ENCODE measurements at places on chromosomes 4 and X.
A peak's percentile ranks its signal among the peaks of the same experiment; 100 is the strongest.

DNA sequence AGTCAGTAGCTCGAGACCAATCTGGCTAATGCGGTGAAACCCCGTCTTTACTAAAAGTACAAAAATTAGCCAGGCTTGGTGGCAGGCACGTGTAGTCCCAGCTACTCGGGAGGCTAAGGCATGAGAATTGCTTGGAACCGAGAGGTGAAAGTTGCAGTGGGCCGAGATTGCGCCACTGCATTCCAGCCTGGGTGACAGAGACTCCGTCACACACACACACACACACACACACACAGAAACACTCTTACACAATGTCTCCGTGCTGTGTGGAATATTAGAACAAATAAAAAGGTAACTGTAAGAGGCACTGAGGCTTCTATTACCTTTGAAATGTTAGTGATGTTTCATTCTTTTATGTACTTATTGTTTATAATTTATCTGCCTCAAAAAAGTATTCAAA lies 326.6 kb downstream of the GPAT3 start:
- no peak for DNase-seq

GRCh38 chr4:122930862-122931261 lies 8.5 kb upstream of the NUDT6 start:
- DNase-seq: peak; percentile 44

DNA sequence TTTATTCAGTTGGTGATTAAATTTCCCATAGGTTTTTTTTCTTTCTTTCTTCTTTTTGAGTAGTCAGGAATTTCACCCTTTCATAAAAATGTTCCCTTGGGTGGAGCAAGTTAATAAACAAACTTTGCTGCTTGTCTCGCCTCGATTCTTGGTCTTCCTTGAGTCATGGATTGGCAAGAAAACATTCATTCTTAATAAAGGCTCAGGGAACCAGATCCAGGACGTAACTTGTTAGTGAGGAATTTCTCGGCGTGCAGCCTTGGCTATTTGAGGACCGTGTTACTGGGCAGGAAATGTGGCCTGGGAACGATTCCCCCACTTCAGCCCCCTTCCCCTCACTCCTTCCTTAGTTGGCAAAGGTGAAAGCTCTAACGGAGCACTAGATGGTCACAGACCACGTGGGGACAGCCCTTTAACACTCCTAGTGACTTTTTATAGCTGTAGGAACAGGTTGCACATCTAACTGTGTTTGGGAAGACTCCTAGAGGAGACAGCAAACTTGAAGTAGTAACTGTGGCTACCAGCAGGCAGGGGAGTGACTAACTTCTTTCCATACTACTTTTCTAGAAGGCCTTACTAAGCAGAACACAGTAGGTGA lies 106.8 kb downstream of the UCHL1 start:
- DNase-seq: no peak

DNA sequence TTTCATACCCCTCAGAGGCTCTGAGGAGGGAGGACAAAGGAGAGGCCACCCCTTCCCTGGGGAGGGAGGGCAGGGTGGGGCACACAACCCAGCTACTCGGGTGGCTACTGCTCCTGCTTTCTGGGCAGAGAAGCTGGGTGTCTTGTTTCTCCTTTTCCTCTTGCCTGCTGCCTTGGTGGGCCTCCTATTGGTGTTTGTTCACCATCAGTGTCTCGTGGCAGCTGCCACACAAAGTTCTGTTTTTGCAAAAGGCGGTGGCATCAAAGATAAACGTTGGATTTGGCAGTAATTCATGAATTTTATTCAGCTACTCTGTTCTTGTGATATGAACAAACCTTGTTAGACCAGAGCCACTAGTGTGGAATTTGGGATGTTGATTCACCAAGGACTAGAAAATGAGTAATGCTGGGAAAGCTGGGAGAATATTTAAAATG lies 153.0 kb upstream of the SCML1 start:
- no peak for DNase-seq

GRCh38 chr4:8207314-8207713 lies 8.2 kb downstream of the SH3TC1 start:
- DNase-seq: no peak

DNA sequence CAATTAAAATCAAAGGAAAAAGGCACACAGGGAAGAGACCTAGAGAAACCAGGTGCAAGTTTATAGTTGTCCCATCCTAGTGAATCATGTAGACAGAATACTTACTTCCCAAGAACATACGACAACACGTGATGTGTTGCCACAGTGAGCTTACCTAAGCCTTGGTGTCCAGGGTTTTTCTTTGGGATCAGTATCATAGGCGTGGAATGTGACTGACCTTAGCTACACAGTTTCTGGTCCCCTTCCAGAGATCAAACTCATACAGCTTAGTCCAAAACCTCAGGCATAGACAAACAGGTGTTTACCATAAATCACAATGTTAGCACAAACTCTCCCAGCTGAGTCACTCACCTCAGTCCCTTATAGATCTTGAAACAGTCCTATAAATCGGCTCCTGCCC lies 17.7 kb downstream of the SLC25A31 start:
- DNase-seq: no peak

DNA sequence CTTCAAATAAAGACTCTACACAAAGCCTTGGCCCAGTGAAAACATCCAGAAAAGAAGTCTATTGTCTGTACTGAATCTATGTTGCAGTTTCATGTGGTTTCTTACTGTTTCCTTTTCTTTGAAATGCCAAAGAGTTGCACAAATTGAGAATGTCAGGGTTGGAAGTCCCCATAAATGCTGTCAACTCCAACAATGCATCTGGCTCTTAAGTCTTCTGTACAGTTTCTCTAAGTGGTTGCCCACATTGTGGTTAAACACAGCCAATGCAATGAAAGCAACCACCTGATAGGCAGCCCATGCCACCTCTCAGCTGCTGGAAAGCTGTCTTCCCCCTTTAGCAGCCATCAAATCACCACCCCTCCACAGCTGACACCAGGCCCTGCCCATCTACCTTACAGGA lies 67.2 kb upstream of the C1GALT1C1 start:
- DNase-seq: no peak

DNA sequence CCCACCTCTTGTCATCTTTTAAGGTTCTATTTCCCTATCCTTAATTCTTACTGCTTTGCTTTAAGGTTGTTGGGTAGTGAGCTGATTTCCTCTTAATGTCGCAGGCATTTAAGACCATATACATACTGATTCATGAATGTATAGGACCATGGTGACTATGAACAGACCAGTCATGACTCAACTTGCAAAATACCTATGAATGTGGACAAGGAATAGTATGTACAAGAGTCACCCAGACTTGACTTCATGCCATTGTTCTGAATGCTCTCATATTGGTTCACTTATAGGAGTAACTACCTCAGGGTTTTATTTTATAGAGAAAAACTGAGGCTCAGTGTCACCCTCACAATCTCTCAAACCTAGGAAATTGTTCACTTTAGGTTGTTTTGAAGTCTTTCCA lies 44.3 kb downstream of the CCNG2 start:
- no peak for DNase-seq

GRCh38 chrX:129654652-129655546 lies at the start of gene APLN:
APLN (minus strand) TSS chrX:129654956; CDS start chrX:129654630, 326 bp downstream.
- DNase-seq: peak; percentile 34

- no peak for DNase-seq
These were observed 32.9 kb upstream of the SMIM10L2A start for GRCh38 chrX:135388841-135389240.

DNA sequence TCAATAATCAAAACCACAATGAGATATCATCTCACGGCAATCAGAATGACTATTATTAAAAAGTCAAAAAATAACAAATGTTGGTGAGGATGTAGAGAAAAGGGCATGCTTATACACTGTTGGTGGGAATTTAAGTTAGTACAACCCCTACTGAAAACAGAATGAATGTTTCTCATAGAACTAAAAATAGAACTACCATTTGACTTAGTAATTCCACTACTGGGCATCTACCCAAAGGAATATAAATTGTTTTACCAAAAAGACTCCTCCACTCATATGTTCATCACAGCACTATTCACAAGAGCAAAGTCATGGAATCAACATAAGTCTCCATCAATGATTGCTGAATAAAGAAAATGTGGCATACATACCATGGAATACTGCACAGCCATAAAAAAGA lies 278.1 kb upstream of the ARSJ start:
- DNase-seq: no peak

GRCh38 chr4:129239088-129239487 lies 143.1 kb downstream of the C4orf33 start:
- no peak for DNase-seq

DNA sequence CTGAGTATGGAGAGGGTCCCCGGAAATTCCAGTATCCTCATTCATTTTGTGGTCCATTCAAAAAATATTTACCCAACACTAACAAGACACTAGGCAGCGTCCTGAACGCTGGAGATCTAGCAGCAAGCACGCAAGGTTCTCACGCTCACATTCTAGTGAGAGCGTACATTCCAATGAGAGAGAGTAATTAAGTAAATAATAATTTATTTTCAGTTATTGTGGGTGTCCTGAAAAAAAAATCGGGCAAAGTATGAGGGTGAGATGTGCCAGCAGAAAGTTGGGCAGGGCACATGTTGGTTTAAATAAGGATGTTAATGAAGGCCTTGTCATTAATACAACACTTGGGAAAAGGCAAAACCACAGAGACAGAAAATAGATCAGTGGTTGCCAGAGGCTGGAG lies 4.0 kb upstream of the TMEM156 start:
- DNase-seq: no peak

- DNase-seq: peak; percentile 38
These were observed 216.9 kb downstream of the PTTG2 start for GRCh38 chr4:38177035-38177546.

DNA sequence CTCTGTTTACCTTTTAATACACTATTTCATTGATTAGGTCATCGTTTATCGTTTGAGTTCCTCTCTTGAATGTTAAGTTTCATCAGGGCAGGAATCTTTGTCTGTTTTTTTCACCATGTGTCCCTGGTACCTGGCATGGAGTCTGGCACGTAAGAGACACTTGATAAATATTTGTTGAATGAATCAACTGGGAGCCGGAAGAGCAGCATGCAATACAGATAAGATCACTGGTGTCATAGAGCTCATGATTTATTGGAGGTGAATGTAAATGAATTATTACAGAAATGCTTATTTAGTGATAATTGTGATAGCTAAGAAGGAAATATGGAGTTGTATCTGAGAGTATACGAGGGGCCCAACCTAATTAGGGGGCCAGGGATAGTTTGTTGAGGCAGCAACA lies 62.8 kb downstream of the UCHL1 start:
- DNase-seq: no peak

GRCh38 chr4:166003811-166004210 lies 130.8 kb downstream of the TLL1 start:
- DNase-seq: no peak

DNA sequence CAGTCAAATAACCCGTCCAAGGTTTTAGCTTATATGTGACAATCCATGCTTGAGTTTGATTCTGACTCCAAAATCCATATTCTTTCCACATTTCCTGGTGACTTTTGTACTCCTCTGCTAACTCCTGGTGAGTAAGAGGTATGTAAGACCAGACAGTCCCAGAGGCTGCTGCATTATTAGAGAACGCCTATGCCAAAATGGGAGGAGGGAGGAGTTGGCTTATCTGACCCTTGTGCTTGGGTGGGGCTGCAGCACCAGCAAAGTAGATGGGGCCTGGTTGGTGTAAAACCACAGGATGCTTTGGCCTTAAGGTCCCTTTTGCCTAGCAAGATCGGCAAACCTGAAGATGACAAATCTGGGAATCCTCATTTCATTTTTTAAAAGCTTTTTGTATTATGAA lies 9.1 kb upstream of the RNF212 start:
- peak; percentile 20 for DNase-seq

GRCh38 chrX:123803331-123803983 lies 56.4 kb upstream of the XIAP start:
- DNase-seq: peak; percentile 81

DNA sequence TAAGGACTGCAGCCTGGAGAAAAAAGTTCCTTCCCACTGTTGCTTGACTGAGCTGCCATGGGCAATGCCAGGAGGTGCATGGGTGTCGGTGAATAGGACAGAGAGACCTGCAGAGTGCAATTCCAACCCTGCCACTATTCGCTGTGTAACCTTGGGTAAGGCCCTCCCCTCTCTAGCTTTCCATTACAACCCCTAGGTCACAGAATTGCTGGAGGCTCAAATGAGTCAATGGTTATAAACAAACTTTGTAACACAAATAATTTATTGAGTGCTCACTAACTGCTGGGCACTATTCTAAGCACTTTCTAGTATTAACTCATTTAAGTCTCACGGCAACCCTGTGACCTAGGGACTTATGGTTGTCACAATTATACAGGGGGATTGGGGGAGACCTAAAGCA lies 37.8 kb downstream of the PJA1 start:
- no peak for DNase-seq

- DNase-seq: no peak
These were observed 37.4 kb downstream of the SLC16A2 start for GRCh38 chrX:74458736-74459135.

- no peak for DNase-seq
These were observed 385.3 kb downstream of the ARHGAP24 start for GRCh38 chr4:85860066-85860740.

Data from erythroblast (primary cell).